ENCODE measurements at places on chromosomes 7 and 10.

- no peak for DNase-seq
Observed at GRCh38 chr10:69358148-69358795, 58.4 kb downstream of the TACR2 start.

DNA sequence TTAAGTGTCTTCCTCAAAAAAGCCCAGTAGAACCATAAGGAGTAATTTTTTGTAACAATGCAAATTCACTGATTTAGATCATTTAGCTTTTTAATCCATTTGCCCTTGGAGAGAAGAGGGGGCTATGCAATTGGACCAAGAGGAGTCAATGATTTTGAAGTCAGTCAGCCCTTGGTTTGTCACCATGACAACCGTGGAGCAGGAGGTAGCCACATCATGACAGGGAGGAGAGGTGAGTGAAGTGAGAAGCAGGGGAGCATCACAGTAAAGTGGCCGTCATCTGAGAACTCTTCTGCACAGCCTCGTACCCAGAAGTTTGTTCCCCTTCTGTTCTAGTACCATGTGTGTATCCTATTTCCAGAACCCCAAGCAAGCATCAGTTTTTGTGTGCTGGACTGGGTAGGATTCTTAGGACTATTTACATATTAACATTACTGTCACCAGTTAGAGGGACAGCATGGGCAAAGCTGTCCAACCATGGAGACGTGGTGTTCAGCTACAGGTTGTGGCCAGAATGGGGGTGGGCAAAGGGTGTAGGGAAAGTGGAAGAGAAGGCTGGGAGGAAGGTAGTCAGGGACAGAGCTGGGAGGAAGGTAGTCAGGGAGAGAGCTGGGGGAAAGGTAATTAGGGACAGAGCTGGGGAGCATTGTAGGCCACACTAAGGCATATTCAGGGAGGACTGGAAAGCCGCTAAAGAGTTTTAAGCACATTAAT lies 13.1 kb downstream of the UBE3C start:
- no peak for DNase-seq

GRCh38 chr10:12655940-12656339 lies 306.6 kb downstream of the CAMK1D start:
- DNase-seq = no peak

GRCh38 chr10:132915411-132915810 lies 27.0 kb downstream of the CFAP46 start:
- no peak for DNase-seq

- DNase-seq = no peak
Observed at GRCh38 chr7:76076995-76077394, 29.1 kb downstream of the MDH2 start.

DNA sequence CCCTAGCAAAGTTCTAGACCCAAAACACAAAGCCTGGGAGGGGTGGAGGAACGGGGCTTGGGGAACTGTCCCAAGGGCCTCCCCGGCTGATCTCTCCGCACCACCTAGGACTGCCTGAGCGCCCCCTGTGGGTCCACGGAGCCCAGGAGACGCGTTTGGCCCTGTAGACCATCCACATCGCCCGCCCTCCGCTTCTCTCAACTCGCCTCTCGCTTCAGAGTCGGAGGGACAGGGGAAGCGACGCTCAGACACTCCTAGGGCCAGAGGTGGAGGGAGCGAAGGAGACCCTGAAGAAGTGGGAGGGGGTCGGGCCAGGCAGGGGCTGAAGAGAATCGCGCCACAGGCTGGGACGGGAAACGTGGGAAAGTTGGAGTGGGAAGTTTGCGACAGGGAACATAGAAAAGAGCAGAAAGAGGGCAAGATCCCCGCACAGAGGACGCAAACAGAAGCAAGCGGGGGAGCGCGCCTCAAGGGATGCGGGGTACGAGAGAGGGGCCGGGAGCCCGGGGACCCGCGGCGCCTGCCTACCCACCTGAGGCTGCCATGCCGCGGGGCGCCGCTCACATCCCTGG lies 378 bp downstream of the PIK3AP1 start:
- DNase-seq = no peak
